Activated CD4-positive, alpha-beta T cell treated with anti-CD3 and anti-CD28 coated beads for 36 hours (primary cell): ENCODE measurements at places on chromosomes 7 and 10. TPM values are rescaled to one million over a fixed set of nuclear protein-coding genes. Genes with fewer than 3 reads are reported as not detected.

Gene C7orf33
- not detected for total RNA-seq

Gene EIF3A
- total RNA-seq, result 150 TPM

Gene PDLIM1
- total RNA-seq, result 0.34 TPM

Gene CCDC3
- 0.14 TPM for total RNA-seq

Gene CPEB3
- total RNA-seq, result 1.4 TPM

Gene MCM10
- total RNA-seq, result 86.2 TPM

- peak; percentile 77 for DNase-seq
Observed at GRCh38 chr10:43202657-43203447, 64.0 kb downstream of the RASGEF1A start.

- no peak for DNase-seq
Observed at GRCh38 chr7:150346922-150347321, 5.5 kb upstream of the RARRES2 start.

DNA sequence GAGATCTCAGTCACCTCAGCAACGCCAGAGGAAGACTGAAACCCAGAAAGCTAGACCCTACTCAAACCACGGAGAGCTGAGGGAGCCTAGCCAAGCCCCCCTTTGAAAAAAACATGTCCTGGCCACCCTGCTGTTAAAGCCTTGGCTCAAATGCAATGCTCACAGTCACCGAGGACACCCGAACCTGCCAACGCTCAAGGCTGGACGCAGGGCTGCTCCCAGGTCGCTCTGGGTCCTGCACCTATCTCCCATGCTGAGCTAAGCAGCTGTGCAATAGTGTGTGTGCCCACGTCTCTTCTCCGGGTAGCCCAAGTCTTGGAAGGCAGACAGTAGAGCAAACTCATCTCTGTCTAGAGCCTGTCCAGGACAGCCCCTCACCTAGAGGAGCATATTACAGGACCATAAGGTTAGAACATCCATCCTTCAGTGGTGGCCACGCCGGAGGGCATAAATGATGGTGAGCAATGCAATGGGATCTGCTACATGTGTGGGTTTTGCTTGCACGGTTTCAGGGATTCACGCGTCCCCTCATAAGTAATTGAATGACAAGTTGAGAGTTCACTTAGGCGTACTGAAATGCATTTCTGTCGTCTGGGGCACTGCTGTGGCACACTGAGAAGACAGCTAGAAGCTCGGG, 94.2 kb upstream of the DDC start:
- no peak for DNase-seq

GRCh38 chr10:121694966-121695643, 96.9 kb upstream of the FGFR2 start:
- no peak for DNase-seq

DNA sequence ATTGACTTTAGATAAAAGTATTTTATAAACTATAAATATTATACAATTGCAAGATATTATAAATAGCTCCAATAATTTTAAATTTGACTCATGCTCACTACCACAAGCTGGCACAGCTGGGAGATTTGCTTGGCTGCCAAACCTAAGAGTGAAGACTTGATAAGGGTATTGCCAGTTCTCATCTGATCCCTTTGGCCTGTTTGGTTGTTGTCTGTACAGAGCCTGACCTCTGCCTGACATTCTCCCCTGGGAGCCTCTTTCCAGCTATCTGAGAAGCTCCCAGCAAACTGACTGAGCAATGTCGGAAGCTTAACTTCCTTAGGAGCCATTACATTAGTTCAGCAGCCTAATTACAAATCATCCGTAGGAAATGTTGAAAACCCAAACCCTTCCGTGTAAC, 10.2 kb upstream of the LMOD2 start:
- DNase-seq, result no peak

GRCh38 chr10:77564731-77565589, 72.6 kb downstream of the KCNMA1 start:
- no peak for DNase-seq

DNA sequence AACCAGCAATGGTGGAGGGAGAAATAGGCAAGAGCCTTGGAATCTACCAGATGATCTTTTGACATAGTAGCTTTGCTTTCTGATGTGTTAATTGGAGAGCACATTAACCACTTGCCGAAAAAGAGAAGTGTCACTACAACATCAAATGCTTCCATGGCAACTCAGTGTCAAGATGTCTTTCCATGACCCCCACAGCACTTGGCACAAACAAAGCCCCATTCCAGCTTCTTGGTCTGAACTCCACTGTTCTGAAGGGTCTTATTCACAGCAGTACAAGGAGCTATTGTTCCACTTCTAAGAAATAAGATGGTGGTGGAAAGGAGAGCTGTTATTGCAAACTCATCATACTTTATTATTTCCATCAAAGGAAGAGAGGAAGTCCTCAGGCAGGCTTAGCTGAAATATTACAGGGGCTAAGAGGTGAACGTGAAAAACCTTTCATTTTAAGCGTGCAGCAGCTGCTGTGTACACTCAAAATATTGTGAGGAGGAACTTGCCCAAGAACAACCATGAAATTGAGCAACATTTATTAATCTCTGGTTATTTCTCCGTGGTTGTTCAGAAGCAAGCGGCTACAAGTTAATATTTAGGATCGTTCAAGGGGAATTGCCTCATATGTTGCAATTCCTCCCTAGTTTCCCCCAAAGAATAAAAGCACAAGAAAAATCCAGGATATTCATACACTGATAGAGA, 354.8 kb upstream of the CELF2 start:
- DNase-seq, result no peak

- peak; percentile 90 for DNase-seq
Observed at GRCh38 chr7:44257618-44258422, 57.0 kb downstream of the YKT6 start.

DNA sequence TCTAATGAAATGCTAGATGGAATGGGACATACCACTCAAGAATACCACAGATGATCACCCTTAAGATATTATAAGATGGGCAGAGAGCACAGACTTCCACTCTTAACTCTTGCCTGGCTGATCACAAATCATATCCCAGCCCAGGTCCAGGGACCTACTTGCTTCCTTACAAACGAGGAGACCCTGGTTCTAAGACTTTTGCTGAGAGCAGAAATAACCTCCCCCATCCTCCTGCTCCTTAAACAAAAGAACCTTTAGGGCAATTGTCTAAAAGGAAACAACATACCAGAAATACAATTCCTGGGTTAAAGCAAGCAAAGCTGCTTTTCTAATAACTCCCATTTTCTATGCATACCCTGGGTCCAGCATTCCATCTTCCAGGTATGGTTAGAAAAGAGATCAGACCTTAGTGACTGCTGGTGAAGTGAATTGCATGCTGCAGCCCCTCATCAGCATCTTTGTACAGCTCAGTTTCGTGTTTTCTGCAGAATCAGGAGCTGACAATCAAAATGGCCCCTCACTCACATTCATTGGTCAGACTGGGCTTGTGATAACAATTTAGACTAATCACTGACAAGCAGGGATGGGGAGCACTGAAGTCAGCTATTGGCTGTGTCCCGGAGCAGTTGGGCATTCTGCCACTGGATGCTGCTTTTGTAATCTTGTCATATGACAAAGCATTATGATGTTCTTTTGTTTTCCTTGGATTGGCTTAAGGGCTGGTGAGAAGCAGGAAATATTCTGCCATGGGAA, 14.6 kb downstream of the IFIT3 start:
- no peak for DNase-seq

DNA sequence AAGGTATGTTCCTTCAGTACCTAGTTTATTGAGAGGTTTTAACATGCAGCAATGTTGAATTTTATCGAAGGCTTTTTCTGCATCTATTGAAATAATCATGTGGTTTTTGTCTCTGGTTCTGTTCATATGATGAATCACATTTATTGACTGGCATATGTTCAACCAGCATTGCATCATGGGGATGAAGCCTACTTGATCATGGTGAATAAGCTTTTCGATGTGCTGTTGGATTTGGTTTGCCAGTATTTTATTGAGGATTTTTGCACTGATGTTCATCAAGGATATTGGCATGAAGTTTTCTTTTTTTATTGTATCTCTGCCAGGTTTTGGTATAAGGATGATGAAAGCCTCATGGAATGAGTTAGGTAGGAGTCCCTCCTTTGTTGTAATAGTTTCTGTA, 204.0 kb upstream of the GNAI1 start:
- no peak for DNase-seq

DNA sequence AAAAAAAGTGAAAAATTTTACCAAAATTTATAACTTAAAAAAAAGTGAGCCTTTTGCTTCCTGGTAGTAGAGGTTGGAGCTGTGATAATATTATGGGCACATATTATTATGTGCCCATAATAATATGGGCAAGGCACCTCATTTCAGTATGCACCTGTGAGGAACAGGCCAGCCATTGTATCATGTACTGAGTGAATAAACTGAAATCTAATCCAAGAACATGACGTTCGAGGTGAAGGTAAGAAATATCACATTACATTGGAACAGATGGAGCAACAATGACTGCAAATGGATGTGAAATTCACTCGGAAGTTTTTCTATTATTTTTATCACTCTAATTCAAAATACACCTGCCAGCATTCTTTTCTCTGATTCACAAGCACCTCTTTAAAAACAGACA, 216.0 kb downstream of the KLF6 start:
- no peak for DNase-seq

- peak; percentile 87 for DNase-seq
Observed at GRCh38 chr7:44914992-44915607, 29.8 kb upstream of the PURB start.
